MV-4-11 (cell line): ENCODE measurements at places on chromosomes 6 and 20.

DNA sequence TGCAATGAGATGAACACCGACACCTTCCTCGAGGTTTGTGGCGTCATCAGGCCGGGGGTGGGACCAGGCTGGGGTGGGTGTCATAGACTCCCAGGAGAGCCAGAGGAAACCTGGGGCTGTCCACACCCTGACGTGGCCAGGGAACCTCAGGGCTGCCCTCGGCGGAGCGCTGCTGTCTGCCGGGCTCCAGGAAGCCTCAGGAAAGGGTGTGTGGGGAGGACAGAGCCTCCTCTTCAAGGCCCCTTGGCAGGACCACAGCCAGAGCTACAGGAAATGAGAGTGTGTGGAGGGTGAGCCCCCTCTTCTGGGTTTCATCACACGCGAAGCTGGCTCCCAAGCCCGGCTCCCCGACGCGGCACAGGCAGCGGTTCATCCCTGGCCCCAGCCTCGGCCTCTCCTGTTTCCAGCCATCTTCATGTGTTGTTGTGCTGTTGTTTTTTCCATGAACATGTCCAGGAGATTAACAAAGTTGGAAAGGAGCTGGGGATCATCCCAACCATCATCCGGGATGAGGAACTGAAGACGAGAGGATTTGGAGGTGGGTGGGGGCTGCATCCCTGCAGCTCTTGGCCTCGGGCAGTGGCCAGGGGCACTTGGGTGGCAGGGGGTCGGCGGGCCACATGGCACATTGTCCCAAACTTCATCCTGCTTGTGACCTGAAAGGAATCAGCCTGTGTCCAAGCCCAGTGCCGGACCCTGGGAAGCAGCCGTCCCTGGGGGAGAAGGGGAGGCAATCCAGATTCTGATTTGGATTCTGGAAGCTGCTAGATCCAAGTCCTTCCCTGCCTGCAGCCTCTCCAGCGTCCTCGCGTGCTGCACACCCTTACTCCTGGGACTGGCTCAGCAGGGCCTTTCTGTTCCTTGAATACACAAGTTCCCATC, 6.4 kb downstream of the NPEPL1 start:
- no peak for DNase-seq

GRCh38 chr20:50142812-50143211, 10.7 kb downstream of the PEDS1 start:
- no peak for DNase-seq

DNA sequence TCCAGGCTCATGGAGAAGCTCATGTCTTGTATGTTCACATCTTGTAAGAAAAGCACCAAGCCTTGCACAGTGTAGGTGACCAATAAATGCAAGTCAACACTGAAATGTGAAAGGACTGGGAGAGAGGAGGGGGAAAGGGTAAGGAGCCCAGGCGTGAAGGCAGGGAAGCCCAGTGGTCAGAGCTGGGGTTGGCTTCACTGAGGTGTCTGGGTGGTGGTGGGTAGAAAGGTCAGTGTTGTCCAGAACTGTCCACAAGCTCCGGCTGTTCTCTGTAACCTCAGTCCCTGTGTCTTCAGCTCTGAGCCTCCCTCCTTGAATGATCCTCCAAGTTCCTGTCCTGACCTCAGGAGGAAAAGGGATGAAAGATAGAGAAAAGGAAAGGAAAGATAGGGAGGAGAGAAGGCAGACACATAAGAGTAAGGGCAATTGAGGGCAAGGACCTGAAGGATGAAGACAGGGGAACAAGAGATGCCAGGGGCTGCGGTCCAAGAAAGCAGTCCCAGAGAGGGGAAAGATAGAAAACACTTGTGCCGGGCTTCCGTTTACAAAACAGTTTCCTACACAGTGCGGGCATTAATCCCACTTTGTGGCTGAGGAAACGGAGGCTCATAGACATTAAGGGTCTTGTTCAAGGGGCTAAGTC, 2.4 kb upstream of the TNXB start:
- no peak for DNase-seq

- DNase-seq: no peak
These were observed 12.9 kb upstream of the C20orf144 start for GRCh38 chr20:33649201-33649681.

DNA sequence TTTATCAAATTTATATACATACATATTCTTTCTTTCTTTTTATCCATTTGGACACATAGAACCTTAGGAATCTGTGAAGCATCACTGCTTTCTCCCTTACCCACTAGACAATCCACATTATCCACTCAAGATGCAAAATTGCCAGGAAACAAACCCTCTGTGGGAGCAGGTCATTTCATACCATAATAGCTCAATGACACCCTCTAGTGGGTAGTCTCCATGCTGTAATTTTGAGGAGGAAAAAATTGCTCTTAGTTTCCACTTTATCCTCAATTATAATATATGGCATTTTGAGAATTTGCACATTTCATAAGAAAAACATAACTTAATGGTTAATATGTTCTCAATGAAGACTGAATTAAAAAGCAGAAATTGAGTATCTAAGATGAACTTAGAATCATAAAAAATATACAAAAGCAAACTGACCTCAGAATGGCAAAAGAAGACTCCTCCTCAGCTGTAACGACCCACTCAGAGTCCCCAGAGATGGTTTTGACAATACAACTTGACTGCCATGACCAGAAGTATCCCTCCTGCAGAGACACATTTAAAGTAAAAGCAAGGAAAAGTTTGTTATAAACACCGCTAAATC, 164.1 kb downstream of the FRK start:
- DNase-seq: peak; percentile 4

DNA sequence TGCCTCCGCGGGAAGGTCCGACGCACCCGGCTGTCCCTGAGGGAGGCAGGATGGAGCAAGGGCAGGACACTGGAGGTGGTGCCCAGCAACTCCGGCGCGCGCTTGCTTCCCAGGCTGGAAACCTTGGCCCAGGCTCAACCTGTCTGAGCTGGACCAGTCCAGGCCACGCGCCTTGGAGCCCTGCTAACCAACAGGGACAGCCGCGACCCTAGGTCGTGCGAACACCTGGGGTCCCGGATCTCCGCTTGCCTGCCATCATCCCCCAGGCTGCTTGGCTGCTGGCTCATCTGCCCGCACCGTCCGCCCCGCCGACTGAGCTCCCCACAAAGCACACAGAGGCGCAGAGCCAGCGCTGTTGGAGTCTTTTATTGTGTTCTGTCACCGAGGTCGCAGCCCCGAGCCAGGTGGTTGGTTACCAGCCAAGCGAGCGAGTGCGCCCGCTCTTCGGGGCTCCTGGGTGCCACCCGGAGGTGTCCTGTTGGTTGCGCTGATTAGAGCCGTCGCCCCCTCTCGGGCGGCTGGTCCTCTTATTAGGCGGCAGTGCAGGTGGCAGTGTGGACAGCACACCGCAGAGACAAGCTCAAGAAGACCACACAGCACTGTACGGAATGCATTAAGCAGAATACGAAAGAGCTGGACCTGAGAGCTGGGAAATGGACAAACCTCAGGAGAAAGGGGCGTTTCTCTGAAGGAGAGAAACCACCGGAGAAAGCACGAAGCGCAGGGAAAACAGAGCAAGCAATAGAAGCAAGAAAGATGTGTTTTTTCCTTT, 3.8 kb downstream of the COL12A1 start:
- DNase-seq: no peak

- DNase-seq: no peak
These were observed 61.3 kb downstream of the FOXA2 start for GRCh38 chr20:22523128-22523498.

DNA sequence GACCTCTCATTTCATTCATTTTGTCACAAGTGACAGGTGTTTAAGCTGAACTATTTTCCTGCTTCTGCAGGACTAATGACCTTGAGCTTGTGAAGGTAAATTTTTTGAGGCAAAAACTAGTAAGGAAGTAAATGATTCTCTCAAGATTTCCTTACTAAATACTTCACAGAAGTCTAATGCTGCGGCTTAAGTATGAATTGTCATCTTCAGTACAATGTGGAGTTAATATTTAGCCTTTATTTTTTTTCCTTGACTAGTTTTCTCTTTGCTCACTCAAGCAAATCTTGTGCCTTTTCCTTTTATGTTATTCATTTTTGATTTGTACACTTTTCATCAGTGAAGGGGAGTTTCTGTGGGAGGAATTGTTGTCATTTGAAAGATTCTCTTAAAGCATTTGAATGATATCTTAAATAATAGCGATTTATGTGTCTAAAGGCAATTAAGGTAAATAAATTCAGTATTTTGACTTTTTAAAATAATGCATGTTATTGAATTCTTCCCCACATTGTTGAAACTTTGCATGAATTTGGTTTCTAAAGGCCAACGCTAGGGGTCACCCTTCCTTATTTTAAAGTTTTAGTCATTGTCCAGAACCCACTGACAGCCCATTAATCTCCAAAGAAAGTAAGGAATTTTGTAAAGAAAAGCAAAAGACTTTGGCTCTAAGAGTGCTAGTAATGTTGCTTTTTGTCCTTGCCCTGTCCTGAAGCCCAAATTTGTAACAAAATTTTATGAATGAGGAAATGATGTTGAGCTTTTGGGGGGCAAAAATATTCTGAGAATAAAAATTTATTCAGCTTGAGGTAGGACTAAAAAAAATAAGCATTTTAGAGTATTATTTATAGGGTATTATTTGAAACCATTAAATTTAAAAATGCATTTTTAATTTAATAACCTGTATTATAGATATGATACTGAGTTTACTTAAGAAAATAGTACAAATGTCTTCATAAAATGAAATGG, 157.4 kb upstream of the LAMA2 start:
- no peak for DNase-seq

DNA sequence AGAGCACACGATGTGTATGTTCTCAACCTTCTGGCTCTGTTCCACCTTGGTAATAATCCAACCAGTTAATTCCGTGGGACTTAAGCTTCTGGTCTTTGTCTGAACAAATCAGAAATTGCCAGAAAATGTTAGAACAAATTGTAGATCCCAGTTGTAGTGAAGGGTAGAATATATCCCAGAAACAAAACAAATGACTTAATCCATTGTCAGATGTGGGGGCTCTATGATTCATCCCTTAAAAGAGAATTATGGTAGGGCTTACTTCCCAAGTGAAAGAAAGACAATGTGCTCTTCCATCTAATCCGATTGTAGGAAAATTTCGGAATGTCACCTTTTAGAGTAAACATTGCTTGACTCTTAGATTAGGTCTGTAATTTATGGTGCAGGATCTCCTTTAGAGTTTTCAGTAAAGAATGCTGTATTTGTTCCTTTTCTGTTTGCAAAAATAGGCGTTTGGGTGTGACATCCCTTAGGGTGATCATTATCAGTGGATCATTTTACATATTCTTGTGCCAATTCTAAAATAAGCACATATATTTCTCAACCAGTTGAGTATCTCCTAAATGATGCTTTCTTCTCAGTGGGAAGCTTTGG, 234.5 kb upstream of the ZNF217 start:
- DNase-seq: no peak

GRCh38 chr6:37285861-37286311, 27.9 kb upstream of the TMEM217 start:
- no peak for DNase-seq

DNA sequence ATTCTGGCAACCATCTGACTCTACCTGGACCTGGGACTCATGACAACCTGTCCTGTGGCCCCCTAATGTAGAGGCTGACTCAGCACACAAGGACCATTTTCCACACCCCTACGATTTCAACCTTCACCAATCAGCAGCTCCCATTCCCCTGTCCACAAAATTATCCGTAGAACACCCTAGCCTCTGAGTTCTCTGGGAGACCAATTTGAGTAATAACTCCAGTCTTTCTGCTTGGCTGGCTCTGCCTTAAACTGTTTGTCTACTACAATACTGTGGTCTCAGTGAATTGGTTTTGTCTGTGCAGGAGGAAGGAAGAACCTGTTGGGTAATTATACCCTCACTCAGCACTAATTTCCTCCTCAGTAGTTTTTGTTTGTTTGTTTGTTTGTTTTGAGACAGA, 99.3 kb upstream of the MRPS10 start:
- peak; percentile 47 for DNase-seq

DNA sequence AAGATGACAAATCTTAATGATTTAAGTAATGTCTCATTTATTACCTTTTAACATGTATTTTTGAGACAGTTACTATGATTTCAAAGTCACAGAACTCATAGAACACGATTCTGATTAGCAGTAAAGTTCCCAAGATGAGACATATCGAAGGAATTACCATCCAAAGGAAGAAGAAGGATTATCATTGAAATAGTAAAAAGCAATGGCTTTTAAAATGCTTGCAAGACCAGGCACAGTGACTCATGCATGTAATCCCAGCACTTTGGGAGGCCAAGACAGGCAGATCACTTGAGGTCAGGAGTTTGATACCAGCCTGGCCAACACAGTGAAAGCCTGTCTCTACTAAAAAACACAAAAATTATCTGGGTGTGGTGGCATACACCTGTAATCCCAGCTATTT, 219.2 kb downstream of the KHDC1L start:
- no peak for DNase-seq

DNA sequence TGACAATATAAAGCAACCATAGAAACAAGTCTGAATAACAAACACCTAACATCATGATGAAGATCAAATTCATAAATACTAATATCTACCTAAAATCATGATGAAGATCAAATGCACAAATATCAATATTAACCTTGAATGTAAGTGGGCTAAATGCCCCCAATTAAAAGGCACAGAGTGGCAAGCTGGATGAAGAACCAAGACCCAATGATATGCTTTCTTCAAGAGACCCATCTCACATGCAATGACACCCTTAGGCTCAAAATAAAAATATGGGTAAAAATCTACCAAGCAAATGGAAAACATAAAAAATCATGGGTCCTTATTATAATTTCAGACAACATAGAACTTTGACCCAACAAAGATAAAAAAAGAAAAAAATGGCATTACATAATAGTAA, 578.5 kb upstream of the PTCHD4 start:
- DNase-seq: no peak

DNA sequence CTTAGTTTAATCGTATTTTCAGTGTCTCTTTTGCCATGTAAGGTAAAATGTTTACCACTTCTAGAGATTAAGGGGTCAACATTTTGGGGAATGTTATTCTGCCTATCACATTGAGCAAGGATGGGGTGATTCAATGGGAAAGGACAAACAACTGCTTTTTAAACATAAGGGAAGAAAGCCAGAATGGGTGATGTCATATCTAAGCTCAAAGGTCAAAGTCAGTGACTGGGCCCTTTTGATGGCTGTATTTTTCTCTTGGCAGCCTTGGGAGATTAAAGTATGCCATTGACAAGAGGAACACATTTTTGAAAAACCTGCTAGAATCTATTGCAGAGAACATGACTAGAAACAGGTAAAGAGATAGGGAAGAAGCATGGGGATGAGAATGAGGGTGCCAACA, 477.3 kb upstream of the IRAK1BP1 start:
- no peak for DNase-seq

DNA sequence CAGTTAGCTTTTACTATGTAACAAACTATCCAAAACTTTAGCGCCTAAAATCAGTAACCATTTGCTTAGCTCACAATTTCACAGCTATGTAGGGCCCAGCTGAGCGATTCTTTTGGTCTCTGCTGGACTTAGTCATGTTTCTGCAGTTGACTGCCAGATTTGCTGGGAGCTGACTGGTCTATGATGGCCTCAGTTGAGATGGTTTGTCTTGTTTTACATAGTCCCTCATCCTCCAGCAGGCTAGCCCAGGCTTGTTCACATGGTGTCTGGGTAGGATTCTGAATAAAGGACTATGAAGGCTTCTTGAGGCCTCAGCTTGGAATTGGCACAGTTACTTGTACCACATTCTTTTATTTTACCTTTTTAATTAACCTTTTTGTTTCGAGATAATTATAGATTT, 247.8 kb upstream of the CHD6 start:
- no peak for DNase-seq

GRCh38 chr20:62736026-62736406, 27.4 kb downstream of the NTSR1 start:
- no peak for DNase-seq

- DNase-seq: no peak
These were observed 170.3 kb upstream of the KCNG1 start for GRCh38 chr20:51193066-51193772.
